Lower lobe of right lung (tissue), 2 donors: ENCODE measurements at places on chromosomes 5 and 9. TPM values are rescaled to one million over a fixed set of nuclear protein-coding genes. Genes with fewer than 3 reads are reported as not detected.
A peak's percentile ranks its signal among the peaks of the same experiment; 100 is the strongest.

Gene LECT2
- not detected for total RNA-seq

Gene PDZD2
- total RNA-seq = 67.8 TPM

Gene MSX2
- 0.27 TPM for total RNA-seq

Gene MARCOL
- not detected for total RNA-seq

Gene PCDHGC4
- total RNA-seq = 1.5 TPM

Gene FOXD1
- 0.74 TPM for total RNA-seq

Gene ORM2
- total RNA-seq = 3.1 TPM

DNA sequence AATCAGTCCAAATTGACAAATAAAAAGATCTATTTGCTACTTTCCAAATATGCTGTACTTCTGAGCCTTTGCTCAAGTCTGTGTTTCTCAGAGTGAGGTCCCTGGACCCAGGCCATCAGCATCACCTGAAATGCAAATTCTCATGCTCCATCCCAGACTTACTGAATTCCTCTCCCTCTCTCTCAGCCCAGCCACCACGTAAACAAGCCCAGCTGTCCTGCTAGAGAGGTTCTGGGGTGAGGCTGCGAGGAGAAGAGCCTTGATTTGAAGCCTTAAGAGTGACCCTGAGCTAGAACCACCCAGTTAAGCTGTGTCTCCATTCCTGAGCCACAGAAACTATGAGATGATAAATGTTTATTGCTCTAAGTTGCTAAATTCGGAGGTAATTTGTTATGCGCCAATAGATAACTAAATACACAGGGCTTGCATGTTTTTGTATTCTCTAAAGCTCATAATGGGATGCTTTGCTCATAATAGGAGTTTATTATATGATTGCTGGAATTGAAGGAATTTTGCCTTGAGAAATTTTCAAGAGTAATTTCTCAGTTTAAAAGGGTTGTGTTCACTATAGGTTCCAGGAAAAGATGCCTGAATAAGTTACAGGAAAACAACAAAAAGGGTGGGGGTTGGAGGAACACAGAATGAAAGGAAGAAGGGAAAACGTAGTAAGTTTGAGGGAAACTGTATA lies 98.9 kb upstream of the SPATA31D4 start:
- no peaks in the 10 kb centered on the region for H3K27me3 ChIP-seq
- no peak overlapping the region for H3K4me3 ChIP-seq
- H3K36me3 ChIP-seq = no peaks in the 10 kb centered on the region
- DNase-seq = no peak

DNA sequence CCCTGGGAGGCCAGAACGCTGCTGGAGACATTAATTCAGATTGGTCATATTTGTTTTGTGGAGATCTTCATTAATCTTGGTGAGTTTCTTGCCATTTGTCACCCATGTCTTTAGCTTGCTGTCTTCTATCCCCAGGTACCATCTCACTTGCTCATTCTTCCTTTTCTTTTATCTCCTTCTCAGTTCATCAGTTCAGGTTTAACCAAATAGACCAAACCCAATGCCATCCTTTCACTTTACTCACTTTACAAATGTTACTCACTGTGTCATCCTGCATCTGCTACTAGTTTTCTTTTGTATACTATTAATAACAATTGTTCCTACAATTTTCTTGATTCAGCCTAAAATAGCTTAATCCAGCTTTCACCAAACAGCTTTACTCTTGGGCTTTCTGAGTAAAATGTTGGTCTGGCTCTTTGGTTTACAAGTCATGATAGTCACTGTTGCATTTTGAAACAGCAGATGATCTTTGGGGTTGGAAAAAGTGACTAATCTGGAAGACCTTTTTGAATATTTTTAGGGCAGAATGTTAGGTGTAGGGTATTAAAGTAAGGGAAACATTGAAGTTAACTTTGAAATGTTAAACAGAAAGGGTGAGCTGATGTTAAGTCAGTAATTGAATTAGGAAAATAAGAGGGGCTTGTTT lies 246.9 kb downstream of the ZSWIM6 start:
- H3K4me3 ChIP-seq = no peak overlapping the region
- no peaks in the 10 kb centered on the region for H3K4me1 ChIP-seq
- H3K27me3 ChIP-seq = no peaks in the 10 kb centered on the region
- no peaks in the 10 kb centered on the region for H3K36me3 ChIP-seq
- no peak for DNase-seq
- no peak overlapping the region for H3K27ac ChIP-seq

DNA sequence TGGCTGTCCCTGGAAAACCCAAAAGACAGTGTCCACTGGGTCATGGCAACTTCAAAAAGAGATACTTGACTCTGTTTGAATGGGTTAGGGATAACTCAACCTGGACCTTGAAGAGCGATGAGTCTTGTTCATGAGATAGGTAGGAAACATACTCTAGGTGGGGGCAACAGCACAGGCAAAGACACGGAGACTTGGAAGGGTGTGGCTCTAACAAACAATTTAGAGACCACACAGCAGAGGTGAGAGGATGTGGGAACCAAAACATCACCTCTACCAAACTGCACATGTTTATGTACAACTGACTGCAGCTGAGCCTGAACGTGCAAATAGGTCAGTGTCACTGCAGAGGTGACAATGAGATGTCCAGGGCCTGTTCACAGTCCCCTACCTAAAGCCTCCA lies 247.7 kb upstream of the ADRA1B start:
- no peaks in the 10 kb centered on the region for H3K27me3 ChIP-seq
- no peak overlapping the region for H3K27ac ChIP-seq
- DNase-seq = no peak
- H3K4me3 ChIP-seq = no peak overlapping the region
- H3K4me1 ChIP-seq = no peaks in the 10 kb centered on the region
- H3K36me3 ChIP-seq = no peaks in the 10 kb centered on the region

- DNase-seq = peak; percentile 68
- peaks cover 52% of the 10 kb centered on the region for H3K4me1 ChIP-seq
- H3K36me3 ChIP-seq = no peaks in the 10 kb centered on the region
- H3K27me3 ChIP-seq = no peaks in the 10 kb centered on the region
- H3K27ac ChIP-seq = peak overlapping the region; percentile 50
These were observed 10.3 kb upstream of the CD180 start for GRCh38 chr5:67206929-67207328.

DNA sequence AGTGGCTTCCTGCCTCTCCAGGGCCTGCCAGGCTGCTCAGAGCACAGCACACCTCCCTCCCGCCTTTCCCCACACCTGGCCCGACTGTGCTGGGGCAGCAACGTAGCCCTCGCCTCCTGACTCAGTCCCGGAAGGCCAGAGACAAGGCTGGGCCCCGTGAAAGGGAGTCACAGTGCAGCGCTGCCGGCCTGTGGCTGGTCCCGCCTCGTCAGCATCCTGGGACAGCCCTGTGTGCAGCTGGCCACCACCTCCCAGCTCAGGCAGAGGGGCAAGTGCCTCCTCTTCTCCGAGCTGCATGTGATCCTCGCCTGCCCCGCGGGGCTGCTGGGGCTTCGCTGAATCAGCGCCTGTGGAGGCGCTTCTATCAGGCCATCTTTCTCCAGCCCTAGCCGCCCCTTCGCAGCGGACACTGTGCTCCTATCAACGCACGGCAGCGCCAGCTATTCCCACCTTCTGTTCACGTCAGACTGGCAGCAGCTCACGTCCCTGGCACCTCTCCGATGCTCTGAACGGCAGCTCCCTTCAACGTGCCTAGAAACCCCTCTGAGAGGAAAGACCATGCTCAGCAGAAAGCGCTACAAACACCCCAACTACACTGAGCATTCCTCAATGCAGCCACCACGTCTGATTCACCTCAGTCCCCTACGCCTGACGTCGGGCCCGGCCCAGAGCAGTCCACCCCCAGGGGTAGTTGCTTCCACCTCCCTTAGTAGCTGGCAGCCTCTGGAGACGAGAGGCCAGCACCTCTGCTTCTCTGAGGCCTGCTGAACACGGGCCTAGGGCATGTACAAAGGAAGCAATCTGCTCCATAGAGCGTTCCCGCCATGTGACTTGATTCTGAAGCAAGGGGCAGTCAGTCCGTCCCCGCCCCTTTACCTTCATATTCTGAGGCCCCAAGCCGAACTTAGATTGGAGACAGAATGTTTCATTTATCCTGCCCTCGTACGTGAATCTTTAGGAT lies 78.8 kb downstream of the GPR21 start:
- H3K36me3 ChIP-seq = peaks cover 40% of the 10 kb centered on the region

- no peaks in the 10 kb centered on the region for H3K27me3 ChIP-seq
- H3K27ac ChIP-seq = no peak overlapping the region
- H3K4me3 ChIP-seq = no peak overlapping the region
These were observed 240.4 kb downstream of the GLIS3 start for GRCh38 chr9:4059437-4059836.

GRCh38 chr5:22643356-22643755 lies 209.8 kb downstream of the CDH12 start:
- H3K27ac ChIP-seq = no peak overlapping the region
- no peaks in the 10 kb centered on the region for H3K36me3 ChIP-seq
- H3K4me3 ChIP-seq = no peak overlapping the region

DNA sequence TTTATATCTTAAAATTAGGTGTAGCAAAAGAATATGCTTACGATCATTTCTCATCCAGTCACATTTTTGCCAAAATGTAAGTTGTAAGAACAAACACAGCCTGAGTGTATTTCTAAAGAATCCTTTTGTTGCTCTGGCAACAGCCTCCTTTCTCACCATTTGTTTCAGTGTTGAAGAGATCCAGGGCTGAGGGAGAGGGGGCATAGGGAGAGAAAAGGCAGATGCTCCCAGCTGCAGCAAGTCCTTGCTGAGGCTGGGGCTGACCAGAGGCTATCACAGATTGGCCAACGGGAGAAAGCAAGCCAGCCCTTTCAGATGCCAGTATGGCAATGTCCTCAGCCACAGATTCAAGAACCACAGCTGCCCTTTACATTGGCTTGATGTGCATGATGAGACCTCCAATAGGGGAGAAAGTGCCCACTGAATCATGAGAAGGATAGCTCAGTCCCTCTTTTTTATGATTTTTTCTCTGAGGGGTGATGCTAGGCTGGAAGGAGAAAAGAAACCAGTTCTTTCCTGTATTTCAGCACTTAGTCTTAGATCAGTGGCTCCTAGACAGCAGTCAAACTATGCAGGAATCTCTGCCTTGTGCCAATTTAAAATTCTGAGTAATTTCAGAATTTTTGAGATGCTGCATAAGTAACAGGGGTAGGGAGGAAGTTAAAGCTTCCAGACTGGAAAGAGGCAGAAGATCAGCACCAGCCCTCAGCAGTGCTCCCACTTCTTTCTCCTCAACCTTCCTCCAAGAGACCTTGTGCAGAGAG lies 142.1 kb downstream of the LHFPL2 start:
- peaks cover 75% of the 10 kb centered on the region for H3K4me1 ChIP-seq
- peak overlapping the region; percentile 63 for H3K4me3 ChIP-seq
- no peaks in the 10 kb centered on the region for H3K36me3 ChIP-seq
- DNase-seq = no peak
- peak overlapping the region; percentile 54 for H3K27ac ChIP-seq

GRCh38 chr5:132205385-132206125 lies 22.1 kb downstream of the P4HA2 start:
- no peak overlapping the region for H3K4me3 ChIP-seq
- no peaks in the 10 kb centered on the region for H3K27me3 ChIP-seq
- H3K36me3 ChIP-seq = peaks cover 83% of the 10 kb centered on the region

- peak; percentile 46 for DNase-seq
- no peaks in the 10 kb centered on the region for H3K27me3 ChIP-seq
- H3K27ac ChIP-seq = peak within 1 kb of the TSS; percentile 42
- peak within 1 kb of the TSS; percentile 48 for H3K4me3 ChIP-seq
- H3K36me3 ChIP-seq = no peaks in the 10 kb centered on the region
These were observed at the start of gene KLHL3 for GRCh38 chr5:137735555-137736284. Gene KLHL3, minus strand, starts transcription at chr5:137736089. Its CDS starts 443 bp downstream, at chr5:137735646.

- no peaks in the 10 kb centered on the region for H3K27me3 ChIP-seq
- H3K27ac ChIP-seq = peak overlapping the region; percentile 34
- peaks cover 15% of the 10 kb centered on the region for H3K36me3 ChIP-seq
- H3K4me3 ChIP-seq = no peak overlapping the region
- DNase-seq = no peak
- peaks cover 13% of the 10 kb centered on the region for H3K4me1 ChIP-seq
These were observed 126.1 kb upstream of the RETREG1 start for GRCh38 chr5:16742938-16743337.

GRCh38 chr9:113598451-113598850 lies 134.9 kb downstream of the RGS3 start:
- H3K27ac ChIP-seq = no peak overlapping the region
- DNase-seq = peak; percentile 37
- H3K4me1 ChIP-seq = peaks cover 56% of the 10 kb centered on the region
- H3K4me3 ChIP-seq = no peak overlapping the region
- H3K36me3 ChIP-seq = peaks cover 46% of the 10 kb centered on the region

DNA sequence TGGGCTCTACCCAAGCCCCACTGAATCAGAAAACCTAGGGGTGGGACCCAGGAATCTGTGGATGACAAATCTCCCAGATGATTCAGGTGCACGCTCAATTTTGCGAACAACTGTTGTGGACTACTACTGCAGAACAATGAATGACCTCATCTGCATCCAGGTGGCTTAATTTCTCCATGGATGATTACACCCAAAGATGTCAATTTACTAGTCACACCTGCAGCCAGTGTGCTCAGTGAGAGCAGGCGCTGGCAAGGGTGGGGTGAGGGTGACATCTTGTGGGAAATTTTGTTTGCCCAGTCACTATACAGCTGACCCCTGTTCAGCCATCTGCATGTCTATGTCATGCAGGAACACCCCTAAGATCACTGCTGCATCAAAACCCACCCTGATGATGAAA lies 118.2 kb downstream of the ENTREP1 start:
- no peak for DNase-seq
- H3K36me3 ChIP-seq = no peaks in the 10 kb centered on the region
- H3K4me1 ChIP-seq = no peaks in the 10 kb centered on the region
- no peak overlapping the region for H3K27ac ChIP-seq

GRCh38 chr5:2917524-2917923 lies 166.0 kb upstream of the IRX2 start:
- no peak overlapping the region for H3K27ac ChIP-seq
- no peak for DNase-seq
- no peak overlapping the region for H3K4me3 ChIP-seq

- H3K4me1 ChIP-seq = peaks cover 8% of the 10 kb centered on the region
- no peak for DNase-seq
- no peaks in the 10 kb centered on the region for H3K36me3 ChIP-seq
- no peak overlapping the region for H3K4me3 ChIP-seq
These were observed 133.2 kb downstream of the MCTP1 start for GRCh38 chr5:95151694-95152093.

GRCh38 chr5:6542421-6543345 lies 90.2 kb downstream of the NSUN2 start:
- H3K27ac ChIP-seq = no peak overlapping the region
- no peaks in the 10 kb centered on the region for H3K4me1 ChIP-seq
- no peaks in the 10 kb centered on the region for H3K36me3 ChIP-seq
- no peaks in the 10 kb centered on the region for H3K27me3 ChIP-seq
- H3K4me3 ChIP-seq = no peak overlapping the region
